ENCODE measurements at places on chromosomes 3 and 15.

- DNase-seq = no peak
Observed at GRCh38 chr15:20345401-20345958, 196.1 kb downstream of the GOLGA6L6 start.

- DNase-seq = peak; percentile 6
Observed at GRCh38 chr15:45521596-45522327, 793 bp downstream of the SLC30A4 start.

DNA sequence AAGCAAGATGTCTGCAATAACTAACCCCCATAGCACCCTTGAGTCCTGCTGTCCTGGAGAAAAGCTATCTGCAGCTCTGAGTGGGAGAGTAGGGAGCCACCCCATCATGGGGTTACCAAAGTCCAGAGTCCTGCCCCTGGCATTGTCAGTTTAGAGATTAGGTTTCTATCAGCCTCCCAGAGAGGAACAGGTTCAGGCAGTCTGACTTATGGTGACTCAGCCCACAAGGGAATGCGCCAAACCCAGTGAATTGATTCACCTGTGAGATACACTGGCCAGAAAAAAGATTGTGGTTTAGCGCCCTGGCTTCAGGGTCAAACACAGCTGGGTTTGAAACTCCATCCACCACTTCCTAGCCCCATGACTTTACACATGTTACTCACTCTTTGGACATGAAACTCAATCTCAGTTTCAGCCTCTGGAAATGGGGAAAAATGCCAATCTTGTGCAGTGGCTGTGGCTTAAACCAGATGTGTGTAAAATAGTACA is 263.6 kb upstream of the HES1 start:
- DNase-seq = peak; percentile 99

DNA sequence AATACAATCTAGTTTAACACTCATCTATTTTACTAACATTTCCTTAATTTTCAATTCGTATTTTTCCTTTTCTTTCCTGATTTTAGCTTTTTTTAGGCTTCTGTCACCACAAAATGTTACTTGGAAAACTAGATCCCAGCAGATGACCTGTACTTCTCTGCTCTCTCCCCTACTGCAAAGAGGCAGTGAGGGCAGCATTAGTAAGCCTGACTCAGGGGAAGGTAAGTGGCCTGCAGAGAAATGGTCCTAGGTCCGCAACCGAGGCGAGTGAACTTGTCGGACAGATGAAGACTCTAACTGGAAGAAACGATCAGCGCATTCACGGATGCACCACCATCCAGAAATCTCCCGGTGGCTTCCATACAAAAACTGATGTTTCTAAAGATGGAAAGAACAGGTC is 20.4 kb downstream of the TMEM43 start:
- peak; percentile 82 for DNase-seq

- DNase-seq = no peak
Observed at GRCh38 chr15:64690578-64691296, 84.7 kb downstream of the RBPMS2 start.

DNA sequence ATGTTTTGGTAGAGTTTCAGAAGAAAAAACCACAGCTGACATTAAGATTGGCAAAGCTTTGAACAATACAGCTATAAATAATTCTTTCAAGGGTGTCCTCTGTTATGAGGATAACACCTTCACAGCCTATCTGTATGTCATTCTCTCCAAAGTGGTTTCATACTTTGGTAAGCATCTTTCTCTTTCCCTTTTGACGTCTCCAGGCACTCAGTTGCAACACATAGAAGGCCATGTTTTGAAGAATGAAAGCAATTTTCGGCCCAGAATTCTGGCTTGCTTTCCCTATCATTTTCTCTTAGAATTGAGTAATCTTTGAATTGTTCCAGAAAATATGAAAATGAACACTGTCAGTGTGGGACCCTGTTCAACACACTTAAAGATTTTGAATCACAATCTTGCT is 200.0 kb upstream of the CBLB start:
- DNase-seq = peak; percentile 41

GRCh38 chr3:153354641-153355040 is 192.6 kb downstream of the RAP2B start:
- no peak for DNase-seq

All from fibroblast of mammary gland (primary cell).